HT-29 (cell line): ENCODE measurements at places on chromosomes 6 and 20.
A peak's percentile ranks its signal among the peaks of the same experiment; 100 is the strongest.

DNA sequence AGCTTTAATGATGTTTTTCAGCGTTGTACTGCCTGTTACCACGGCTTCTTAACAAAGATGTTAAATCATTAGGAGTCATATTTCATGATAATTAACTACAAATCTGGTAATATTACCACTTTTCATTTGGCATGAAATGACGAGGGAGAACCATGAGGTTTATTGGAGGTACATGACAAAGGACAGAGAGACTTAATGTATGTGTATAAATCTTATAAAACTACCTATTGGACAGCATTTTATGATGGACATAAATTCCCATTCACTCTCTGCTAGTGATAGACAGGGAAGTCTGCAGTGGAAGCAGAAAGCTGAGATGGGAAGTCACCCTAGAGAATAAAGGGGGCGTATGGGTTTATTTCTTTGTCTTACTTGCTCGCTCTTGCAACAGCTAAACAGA, 949.9 kb upstream of the FLRT3 start:
- no peak for DNase-seq

GRCh38 chr20:57746201-57746600, 36.4 kb upstream of the PMEPA1 start:
- DNase-seq: no peak

DNA sequence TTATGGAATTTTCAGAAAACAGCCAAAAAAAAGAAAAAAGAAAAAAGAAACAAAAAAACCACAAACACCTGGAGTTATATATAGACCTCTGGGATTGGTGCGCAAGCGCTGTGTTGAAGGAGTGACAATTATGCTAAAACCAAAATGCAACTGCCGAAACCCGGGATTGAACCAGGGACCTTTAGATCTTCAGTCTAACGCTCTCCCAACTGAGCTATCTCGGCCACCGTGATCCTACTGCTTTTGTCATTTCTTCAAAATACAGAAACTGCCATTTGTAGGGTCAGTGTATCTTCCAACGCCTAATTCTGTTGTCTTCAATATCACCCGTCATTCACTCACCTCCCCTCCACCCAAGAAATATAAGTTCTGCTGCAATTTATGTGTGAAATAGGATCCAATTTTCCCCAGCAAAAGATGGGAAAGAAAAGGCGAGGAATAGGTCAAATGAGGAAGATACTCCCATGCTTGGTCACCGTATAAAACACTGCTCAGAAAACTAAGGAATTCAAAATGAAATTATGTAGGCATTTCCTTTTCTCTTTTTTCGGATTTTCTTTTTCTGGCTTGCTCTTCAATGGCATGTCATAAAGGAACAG, 116.0 kb downstream of the TRIM27 start:
- peak; percentile 90 for DNase-seq

DNA sequence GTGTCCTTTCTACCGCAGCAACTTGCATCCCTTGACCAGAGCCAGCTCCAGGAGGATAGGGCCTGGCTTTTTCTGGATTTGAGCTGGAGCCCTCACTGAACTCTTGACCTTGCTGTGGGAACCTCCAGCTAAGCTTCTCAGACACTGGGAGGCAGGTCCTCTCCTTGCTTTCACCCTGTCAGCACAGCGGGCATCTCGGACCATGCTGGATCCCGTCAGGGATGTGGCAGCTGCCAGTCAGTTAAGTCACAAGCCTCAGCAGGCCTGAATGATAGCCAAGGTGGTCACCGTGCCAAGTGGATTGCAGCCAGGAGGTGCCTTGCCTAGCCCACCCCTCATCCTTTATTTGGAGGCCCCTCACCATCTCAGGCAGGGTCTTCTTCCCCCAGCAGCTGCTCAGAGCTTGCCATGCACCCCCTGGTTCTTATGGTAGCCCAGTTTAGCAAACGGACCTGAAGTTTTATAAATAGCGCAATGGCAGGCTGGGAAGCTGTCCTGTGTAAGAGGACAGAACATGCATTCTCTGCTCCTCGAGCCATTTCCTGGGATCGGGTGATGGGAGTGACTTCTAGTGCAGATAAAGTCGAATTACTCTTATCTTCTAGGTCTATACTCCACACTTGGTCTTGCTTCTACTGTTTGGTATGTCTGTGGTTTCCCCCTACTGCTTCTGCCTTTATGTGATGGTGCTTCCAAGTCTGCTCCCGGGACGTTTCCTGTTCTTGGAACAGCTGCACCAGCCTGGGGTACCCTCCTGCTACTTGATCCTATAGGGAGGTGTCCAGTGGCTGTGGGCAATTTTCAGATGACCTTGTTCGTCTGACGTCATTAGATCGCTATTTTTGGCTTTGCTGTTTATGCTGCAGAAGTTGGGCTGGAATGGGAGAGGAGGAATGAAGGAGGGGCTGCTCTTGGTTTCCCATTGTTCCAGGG, 7.1 kb upstream of the MYLK2 start:
- no peak for DNase-seq

GRCh38 chr6:16518265-16518664, 243.0 kb downstream of the ATXN1 start:
- peak; percentile 20 for DNase-seq

- DNase-seq: no peak
These were observed 138.0 kb downstream of the THBS2 start for GRCh38 chr6:169115632-169116031.

- no peak for DNase-seq
These were observed 121.6 kb upstream of the BEND6 start for GRCh38 chr6:56833127-56833791.
